Globus pallidus (tissue), 1 donor: ENCODE measurements at places on chromosomes 1 and 21.

- no peak for DNase-seq
These were observed 50.2 kb downstream of the KCNN3 start for GRCh38 chr1:154819628-154820590.

DNA sequence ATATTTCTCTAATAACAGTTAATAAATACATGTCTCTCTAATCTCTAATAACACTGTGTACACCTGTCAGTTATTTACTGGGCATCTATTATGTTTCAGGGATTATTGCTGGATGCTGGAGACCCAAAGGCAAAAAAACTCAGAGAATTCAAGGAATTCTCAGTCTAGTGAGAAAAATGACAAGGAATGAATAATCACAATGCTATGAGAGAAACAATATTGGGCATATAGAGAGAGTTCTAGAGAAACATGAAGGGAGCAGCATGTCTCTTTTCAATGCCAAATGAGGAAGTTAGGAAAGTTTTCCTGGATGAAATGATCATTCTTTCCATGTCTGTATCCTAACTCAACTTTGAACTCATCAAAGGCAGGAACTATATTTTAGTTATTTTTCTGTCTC is 82.8 kb downstream of the TNFSF18 start:
- no peak for DNase-seq

- no peak for DNase-seq
These were observed 7.1 kb upstream of the IKBKE start for GRCh38 chr1:206463137-206463536.

DNA sequence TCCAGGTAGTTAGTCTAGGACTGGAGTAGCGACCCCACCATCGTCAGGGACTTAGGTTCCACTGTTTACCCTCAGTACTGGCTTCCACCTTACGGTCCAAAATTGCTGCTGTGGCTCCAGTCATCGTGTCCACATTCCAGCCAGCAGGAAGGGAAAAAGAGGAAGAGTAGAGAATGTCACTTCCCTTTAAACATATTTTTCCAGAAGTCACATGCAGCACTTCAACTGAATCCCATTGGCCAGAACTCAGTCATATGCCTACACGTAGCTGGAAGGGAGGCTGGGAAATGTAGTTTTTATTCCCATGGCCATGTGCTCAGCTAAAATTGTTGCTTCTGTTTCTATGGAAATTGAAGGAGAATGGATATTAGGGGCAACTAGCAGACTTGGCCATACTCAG is 84.1 kb upstream of the SELENON start:
- DNase-seq: no peak

DNA sequence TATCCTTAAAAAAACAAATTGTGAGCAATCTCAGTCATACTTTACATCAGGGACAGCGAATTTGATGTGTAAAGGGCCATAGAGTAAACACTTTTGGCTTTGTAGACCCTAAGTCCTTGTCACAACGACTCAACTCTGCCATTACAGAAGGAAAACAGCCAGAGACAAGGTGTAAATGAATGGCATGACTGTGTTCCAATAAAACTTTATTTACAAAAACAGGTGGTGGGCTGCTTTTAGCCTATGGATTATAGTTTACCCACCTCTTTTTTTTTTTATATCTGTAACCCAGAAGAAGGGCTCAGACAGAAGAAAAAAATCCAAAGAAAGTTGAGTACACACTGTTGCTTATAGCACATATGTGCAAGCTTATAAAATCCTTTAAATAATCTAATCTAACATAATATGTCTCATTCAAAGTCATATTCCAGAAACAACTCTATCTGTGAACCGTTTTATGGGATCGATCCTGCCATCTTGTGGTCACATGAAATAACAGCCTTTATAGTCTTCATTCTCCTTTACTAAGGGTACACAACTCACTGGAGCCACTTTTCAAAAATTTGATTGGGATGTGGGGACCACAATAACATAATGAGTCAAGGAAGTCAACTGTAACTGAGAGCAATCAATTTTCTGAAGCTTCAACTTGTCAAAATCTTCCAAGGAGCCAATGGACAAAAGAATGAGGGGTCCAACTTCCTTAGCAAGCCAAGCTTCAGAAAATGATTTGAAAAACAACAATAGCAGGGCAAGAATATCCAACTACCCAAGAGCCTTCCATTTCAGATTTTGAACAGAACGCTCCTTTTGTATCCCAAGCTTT is 142.2 kb upstream of the KRTAP19-8 start:
- peak; percentile 62 for DNase-seq

GRCh38 chr1:157948312-157949073 is 45.0 kb upstream of the KIRREL1 start:
- peak; percentile 57 for DNase-seq

DNA sequence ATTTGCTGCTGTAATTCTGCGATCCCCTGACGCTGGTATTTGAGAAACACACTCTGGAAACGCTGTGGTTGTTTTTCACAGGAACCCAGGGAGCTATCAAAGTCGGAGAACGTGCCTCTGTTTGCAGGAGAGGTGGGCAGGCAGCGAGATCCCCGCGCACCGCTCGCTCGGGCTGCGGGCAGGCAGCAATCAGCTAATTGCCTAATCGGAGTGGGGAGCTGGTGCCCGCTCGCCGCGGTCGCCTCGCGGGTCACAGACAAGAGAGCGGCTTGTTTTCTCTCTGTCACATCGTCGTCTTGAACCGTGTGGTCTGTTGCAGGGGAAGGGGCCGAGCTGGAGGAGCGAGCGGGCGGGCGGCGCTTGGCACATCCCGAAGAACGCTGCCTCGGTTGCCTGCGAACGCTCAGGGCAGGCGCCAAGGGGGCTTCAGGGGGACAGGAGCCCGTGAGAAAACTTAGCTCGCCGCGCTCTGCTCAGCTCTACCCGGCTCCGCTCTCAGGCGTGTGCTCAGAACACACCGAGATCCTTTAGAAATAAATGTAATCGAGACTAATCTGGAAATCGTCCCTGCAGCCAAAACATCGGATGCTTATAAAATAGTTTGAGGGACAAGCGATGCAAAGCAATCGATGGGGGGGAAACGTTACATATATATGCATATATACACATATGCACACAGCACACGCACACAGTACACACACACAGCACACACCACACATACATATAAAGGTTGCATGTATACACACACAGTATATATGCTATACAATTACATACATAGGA is 93.6 kb upstream of the SMYD2 start:
- DNase-seq: no peak

GRCh38 chr1:240575981-240576662 is 35.8 kb downstream of the GREM2 start:
- DNase-seq: no peak

DNA sequence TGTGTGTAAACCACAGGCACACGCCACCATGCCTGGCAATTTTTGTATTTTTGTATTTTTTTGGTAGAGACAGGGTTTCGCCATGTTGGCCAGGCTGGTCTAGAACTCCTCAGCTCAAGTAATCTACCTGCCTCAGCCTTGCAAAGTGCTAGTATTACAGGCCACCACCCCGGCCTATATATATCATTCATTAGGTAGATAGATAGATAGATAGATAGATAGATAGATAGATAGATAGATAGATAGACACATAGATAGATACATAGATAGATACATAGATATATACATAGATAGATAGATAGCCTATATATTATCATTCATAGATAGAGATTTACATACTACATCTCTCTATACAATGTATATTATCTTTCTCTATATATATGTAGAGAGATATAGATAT is 46.0 kb downstream of the VANGL1 start:
- no peak for DNase-seq

- DNase-seq: no peak
These were observed 13.6 kb upstream of the PSMG1 start for GRCh38 chr21:39196838-39197237.

GRCh38 chr1:174114788-174115448 is 44.4 kb upstream of the RABGAP1L start:
- peak; percentile 66 for DNase-seq

- no peak for DNase-seq
These were observed 979 bp downstream of the PIGM start for GRCh38 chr1:160030657-160031364.

DNA sequence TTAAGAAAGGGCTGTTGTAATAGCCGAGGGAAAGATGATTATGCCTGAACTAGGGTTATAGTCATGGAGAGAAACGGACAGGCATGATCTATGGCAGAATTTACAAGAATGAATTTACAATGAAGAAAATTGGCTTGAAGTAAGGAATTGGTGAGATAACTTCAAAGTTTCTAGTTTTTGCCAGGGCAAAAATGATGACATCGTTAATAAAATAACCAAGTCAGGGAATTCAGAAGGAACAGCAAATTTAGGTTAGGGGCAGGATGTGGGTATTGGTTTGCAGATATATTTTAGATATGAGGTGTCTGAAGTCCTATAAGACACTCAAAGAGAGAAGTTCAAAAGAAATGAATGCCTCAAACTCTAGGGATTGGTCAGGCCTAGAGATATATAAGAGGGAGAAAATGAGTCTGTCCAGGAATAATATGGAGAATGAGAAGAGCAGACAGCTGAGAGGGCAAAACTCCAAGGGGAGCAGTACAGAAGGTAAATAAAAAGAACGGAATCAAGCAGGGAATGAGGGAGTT is 62.8 kb downstream of the IARS2 start:
- DNase-seq: no peak

- no peak for DNase-seq
These were observed 30.0 kb downstream of the LRRC3 start for GRCh38 chr21:44485254-44485793.

DNA sequence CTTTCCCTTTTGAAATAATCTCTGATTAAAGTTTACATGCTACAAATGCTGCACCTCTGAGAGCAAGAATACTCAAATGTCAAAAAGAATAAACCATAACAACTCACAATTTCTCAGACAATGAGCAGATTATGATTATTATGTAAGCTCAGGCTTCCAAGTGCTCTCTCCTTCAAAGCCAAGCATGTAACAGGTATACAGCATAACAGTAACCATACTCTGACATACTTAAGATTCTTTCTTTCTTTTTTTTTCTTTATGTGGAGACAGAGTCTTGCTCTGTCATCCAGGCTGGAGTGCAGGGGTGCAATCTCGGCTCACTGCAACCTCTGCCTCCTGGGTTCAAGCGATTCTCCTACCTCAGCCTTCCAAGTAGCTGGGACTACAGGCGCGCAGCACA is 155.4 kb downstream of the EIF4G3 start:
- no peak for DNase-seq

DNA sequence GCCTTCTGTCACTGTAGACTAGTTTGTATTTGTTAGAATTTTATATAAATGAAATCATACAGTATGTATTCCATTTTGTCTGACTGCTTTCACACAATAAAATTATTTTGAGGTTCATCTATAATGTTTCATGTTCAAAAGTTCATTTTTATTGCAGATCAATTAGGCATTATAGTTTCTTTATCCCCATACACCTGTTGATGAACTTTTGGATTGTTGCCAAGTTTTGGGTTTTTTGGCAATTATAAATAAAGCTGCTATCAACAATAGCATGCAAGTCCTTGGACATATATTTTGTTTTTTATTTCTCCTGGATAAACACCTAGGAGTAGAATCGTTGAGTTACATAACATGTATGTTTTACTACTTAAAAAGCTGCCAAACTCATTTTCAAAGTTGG is 47.1 kb upstream of the FAM3B start:
- DNase-seq: no peak

- DNase-seq: peak; percentile 37
These were observed 77.9 kb downstream of the ADARB1 start for GRCh38 chr21:45152265-45152746.

GRCh38 chr1:116878804-116879477 is 30.8 kb upstream of the PTGFRN start:
- DNase-seq: peak; percentile 31

GRCh38 chr1:6785318-6785727 is at the start of gene CAMTA1:
TSS of gene CAMTA1 (plus strand) at chr1:6785454. CDS start at chr1:6785531, 77 bp downstream.
- DNase-seq: no peak

DNA sequence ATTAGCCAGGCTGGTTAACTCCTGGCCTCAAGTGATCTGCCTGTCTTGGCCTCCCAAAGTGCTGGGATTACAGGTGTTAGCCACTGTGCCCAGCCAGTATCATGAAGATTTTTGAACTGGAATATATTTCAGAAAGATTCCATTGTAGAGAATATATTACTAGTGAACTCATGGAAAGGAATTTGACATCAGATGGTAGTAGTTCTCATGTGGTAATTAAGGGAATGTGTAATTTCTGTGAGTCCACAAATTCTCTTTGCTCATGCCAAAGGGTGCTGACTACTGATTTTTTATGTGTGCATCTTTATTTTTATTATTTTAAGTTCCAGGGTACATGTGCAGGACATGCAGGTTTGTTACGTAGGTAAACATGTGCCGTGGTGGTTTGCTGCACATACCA is 10.4 kb downstream of the DTL start:
- no peak for DNase-seq

- no peak for DNase-seq
These were observed 123.4 kb upstream of the LYPLAL1 start for GRCh38 chr1:219050086-219050821.

DNA sequence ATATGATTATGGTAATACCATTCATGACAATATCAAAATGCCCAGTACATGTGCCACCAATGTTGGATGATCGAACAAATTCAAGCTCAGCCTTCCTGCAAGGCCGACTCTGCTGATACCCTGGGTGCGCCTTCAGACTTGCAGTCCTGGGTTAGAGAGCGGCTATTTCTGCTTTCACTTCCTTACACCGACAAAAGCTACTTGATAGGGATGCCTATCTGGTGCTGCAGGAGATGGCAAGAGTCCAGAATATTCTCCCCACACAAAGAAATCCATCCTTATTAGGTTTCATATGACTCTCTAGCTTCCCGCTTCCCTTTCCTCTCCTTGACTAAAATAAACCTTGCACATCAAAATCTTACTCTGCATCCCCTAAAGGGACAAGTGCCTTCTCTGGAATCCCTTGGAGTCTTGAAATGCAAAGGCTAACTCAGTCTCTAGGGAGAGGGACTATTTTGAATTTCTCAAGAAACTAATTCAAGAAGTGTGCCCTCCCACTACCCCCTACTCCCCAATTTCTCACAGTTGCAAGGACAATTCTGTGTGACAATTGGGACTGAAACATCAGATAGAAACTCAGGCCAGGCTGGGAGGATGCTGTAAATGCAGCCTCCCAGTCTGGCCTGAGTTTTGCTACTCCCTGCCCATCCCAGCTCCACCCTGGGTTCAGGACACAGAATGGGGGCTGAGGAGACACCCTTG is 103.1 kb upstream of the USP24 start:
- DNase-seq: peak; percentile 38

DNA sequence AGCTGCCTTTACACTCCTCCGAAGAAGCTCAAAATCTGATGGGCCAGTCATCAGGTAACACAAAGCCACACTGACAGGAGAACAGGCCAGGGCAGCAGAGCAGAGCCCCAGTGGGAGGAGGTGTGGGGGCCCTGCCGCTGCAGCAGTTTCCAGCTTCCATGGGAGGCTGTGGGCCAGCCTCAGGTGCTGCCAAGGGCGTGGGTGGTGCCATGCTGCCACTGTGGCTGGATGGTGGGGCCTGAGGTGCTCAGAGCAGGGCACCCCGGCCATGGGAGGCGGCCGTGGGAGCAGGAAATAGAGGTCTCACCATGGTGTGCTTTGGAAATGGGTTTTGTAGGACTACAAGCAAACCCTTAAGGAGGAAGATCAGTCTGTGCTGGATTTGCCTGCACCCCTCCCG is 50.8 kb upstream of the COL6A1 start:
- DNase-seq: no peak

- DNase-seq: no peak
These were observed 106.5 kb downstream of the RGS7 start for GRCh38 chr1:241250465-241250864.

- no peak for DNase-seq
These were observed 17.4 kb downstream of the AJAP1 start for GRCh38 chr1:4671828-4672227.
